DMS153 (cell line): ENCODE measurements at places on chromosomes 5 and 9.
A peak's percentile ranks its signal among the peaks of the same experiment; 100 is the strongest.

DNA sequence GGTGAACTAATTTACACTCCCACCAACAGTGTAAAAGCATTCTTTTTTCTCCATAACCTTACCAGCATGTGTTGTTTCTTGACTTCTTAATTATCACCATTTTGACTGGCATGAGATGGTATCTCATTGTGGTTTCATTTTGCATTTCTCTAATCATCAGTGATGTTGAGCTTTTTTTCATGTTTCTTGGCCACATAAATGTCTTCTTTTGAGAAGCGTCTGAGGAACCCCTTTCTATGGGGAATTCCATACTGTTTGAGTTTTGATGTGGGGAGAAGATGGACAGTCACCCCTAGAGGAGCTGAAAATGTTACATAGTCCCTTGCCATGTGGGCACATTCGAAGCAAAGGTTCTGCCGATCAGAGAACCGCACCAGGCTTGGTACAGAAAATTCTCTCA is 207.0 kb upstream of the SLC30A5 start:
- no peak for DNase-seq

DNA sequence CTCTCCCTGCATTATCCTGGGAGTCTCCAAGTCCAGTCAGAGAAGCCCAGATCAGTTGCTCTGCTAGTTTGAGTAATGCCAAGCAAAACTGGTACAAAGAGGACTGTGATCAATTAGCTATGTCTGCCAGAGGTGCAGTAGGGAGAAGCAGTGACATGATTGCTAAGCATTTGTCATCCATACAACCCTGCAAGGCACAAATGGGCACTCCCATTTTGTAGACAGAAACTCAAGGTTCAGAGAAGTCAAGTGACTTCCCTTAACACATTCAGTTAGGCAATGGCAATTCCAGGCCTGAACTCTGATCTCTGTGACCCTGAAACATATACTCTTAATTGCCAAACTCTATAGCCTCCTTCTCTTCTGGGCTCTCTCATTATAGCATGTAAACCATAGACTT is 34.0 kb downstream of the NDST1 start:
- DNase-seq: no peak

DNA sequence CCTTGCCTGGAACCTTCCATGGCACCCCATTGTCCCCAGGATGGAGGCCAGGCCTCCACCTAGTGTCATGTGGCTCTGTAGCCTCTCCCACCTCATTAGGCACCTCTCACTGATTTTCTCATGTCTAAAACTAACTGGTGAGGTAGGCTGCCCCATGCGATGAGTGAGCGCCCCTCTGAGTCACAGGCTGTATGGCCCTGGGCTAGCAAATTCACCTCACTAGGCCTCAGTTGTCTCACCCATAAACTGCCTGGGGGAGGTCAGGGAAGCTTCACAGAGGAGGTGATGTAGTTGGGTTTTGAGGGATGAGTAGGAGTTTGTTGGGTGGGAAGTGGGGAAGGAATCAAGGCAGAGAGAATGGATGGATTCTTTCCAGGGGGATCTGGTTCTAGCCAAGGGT is 8.8 kb downstream of the RXRA start:
- DNase-seq: no peak

DNA sequence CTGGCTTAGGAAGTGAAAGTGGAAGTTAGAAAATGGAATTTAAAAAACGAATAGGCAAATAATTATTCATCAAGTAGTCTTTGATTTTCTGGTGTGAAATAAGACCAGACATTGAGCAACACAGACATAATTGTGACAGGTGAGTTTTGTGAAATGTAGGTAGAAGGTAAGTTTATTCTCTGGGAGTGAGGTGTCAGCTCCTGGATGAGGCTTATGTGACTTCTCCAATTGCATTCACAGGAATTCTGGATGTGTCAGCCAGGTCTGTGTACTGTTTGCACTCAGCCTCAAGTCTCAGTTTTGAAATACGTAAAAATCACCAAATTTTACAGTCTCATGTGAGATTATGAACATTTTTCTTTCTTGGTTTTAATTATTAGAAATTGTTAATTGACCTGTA is 537.6 kb downstream of the CETN3 start:
- no peak for DNase-seq

DNA sequence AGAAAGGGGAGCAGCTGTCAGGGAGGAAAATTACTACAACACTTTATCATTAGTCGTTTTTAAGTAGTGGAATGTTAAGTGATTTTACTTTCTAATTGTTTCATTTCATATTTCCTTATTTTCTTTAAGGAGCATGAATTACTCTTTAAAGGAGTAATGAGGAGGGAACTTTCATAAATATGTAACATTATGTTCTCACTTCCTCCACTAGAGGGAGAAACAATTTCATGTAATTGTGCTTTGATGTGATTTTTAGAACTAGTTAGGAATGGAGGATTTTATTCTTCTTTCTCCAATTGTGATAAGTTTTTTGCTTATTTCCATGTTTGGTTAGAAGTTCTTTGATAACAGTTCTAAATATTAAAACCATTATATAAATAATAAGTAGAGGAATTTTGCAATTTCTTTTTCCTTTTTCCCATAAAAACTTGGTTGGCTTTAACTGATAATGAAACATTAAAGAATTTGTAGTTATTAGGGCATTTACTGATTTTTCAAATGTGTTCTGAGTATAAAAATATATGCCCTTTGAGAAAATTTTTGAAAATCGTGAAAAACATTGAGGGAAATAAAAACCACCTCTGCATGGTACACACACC is 25.6 kb downstream of the CEP78 start:
- DNase-seq: peak; percentile 0

GRCh38 chr5:38257308-38258041 is 884 bp upstream of the EGFLAM start:
- no peak for DNase-seq
